NCI-H146 (cell line): ENCODE measurements at places on chromosomes 11 and 22.

DNA sequence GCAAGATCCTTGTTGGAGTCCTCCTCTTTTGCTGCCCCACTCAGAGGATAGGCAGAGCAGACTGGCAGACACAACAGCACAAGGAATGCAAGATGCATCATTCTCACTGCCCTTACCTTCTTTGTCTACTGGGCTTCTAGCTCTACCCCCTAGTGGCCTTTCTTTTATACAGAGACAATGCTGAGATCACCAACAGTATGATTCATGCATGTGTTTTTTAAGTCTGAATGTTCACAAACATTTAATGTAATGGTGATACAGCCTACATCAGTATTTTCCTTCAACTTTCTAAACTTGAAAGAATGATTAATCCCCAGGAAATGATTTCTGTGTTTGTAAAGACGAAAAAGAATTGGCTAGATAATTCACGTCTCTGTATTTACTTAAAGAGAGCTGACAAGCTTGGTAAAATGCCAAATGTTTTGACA lies at the start of gene MMP10:
Gene MMP10, minus strand, starts transcription at position 138 of the 428 bp plus-strand sequence. Its CDS starts 37 bp downstream, at position 101.
- DNase-seq: no peak

- no peak for DNase-seq
Observed at GRCh38 chr22:40238425-40239344, 61.0 kb downstream of the TNRC6B start.

GRCh38 chr11:15835788-15836411 lies 520.4 kb downstream of the SOX6 start:
- no peak for DNase-seq

DNA sequence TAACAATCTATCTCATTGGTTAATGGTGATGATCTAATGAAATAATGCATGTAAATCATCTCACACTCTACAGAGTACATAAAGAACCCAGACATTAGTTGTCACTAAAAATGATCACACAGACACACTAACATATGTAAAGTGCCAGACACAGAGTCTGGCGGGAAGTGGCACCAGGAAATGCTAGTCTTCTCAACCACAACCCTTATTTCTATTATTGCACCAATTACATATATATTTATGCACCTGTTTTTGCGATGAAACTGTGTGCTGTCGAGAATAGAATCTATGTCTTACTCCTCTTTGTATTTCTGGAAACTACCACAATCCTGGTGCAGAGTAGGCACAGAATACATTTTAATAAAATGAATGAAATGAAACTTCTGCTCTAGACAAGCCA lies 25.9 kb upstream of the POU2AF3 start:
- DNase-seq: no peak

DNA sequence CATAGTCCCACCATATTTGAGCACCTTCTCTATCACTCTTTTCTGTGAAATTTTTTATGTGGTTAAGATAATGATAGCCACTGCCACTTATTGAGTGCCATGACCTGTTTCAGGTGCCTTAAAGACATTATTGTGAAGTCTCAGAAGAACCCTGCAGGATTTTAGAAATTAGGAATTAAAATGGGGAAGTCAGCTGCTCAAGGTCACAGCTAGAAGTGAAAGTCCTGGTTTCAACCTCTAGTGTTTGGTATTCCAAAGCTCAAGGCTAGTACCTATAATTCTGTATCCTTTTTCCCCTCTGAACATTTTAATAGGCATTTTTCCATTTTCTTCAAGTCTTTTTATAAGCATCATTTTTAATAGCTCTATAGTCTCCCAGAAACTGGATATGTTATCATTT lies 9.0 kb upstream of the RRM1 start:
- DNase-seq: no peak
